GF-D8 (cell line): ENCODE measurements at places on chromosomes 16 and 17.

GRCh38 chr16:9060225-9060624, 31.2 kb upstream of the HAPSTR1 start:
- no peak for DNase-seq

DNA sequence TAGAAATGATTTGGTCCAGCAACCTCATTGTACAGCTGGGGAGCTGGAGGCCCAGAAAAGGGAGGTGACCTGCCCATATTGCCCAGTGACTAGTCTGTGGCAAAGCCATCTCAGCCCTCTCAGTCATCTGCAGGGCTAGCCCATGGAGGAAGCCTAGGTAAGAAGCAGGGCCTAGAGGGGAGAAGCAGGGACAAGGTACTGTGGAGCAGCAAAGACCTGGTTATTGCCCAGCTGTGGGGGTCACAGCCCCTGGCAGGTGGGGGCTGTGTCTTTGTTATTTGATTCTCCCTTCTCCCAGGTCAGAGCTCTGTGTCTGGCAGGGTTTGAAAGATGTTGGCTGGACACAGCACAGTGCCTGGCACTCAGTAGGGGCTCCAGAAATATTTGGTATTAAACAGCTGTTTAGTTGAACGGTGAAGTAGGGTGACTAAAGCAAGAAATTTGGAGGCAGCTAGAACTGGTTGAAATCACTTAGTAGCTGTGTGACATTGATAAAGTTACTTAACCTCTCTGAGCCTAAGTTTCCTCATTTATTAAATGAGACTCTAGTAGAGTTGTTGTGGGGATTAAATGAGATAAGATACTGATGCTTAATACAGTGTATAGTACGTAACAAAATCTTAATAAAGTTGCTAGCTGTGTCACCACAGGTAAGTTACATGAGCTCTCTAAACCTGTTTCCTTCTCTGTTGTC, 17.3 kb downstream of the CCR7 start:
- DNase-seq: no peak

DNA sequence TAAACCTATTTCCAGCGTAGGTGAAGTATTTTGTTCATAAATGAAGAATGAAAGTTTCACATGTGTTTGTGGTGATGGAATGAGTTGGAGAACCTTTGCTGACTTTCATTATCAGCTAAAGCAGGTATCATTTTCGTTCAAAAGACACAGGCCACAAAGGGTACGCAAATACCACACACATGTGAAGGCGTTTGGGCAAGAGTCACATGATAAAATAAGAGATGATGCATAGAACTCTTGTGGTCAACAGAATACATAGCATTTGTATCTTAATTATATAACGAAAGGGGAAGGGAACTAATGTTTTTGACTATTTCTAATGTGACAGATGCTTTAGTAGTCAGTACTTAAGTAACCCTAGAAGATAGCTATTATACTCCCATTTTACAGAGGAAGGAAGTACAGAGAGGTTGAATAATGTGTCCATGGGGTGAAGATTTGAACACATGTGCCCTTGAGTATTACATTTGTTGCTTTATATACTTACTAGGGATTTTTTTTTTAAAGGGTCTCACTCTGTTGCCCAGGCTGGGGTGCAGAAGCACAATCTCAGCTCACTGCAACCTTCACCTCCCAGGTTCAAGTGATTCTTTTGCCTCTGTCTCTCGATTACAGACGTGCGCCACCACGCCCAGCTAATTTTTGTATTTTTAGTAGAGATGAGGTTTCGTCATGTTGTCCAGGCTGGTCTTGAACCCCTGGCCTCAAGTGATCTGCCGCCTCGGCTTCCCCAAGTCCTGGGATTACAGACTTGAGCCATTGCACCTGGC, 4.8 kb downstream of the RPA1 start:
- no peak for DNase-seq

GRCh38 chr16:81639931-81640680, 139.0 kb upstream of the PLCG2 start:
- DNase-seq: no peak

GRCh38 chr17:70205401-70205800, 36.1 kb downstream of the KCNJ2 start:
- DNase-seq: no peak

DNA sequence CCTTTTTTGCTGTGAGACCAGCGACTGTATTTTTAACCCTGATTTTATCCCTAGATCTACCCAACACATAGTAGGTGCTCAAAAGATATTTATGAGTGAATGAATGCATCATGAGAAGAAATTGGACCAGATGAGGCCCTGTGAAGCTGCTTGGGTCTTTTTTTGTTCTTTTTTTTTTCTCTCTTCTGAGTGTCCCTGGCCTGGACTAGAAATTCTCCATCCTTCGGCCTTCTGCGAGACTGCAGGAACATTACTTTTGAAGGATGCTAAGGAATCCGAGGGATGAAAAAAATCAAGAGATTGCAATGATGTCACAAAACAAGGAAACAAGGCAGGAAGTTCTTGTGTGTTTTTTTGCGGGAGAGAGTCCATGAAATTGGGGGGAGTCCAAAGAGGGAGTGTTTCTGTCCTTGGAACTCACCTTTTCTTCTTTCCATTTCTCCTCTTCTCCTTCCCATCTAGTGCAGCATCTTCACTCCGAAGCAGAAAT, 560 bp upstream of the RUSF1 start:
- no peak for DNase-seq

GRCh38 chr17:37789771-37790541, 45.1 kb upstream of the HNF1B start:
- no peak for DNase-seq

DNA sequence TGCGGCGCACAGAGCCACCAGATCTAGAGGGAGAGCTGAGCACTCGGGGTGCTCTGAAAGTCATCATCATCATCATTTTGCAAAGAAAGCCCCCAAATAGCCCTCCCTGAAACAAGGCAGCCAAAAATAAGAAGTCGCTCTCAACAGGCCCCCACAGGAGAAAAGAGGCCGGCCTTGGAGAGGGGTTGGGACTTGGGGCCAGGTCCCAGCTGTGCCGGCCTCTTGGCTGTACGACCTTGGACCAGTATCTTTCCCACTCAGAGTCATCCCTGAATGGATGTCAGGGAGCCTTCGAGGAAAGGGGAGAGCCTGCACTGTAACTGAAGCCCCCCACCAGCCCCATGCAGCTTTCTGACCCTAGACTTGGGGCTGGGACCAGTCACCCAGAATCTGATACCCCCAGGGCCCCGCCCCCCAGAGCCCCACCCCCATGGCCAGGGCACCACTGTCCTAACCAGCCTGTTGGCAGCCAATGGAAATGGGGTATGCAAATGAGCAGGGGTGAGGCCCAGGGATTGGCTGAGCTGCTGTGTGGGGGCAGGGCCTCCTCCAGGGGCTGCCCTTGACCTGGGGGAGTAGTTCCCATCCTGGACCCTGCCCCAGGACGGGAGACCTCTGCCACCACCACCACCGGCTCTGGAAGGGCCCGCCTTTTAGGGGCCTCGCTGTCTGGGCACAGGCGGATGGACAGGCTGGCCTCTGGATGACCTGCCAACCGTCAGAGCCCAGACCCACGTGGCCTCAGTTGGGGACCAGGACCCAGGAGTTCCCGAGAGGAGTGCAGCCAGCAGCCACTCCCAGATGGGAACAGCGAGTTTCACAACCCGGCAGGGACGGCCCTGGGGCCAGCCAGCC, 15.4 kb downstream of the ZFPM1 start:
- DNase-seq: no peak

- DNase-seq: no peak
Observed at GRCh38 chr16:12095275-12096156, 119.0 kb downstream of the SNX29 start.

- DNase-seq: no peak
Observed at GRCh38 chr16:58062821-58063220, 37.3 kb downstream of the MMP15 start.

- DNase-seq: no peak
Observed at GRCh38 chr16:72560617-72561016, 388.7 kb upstream of the PMFBP1 start.

DNA sequence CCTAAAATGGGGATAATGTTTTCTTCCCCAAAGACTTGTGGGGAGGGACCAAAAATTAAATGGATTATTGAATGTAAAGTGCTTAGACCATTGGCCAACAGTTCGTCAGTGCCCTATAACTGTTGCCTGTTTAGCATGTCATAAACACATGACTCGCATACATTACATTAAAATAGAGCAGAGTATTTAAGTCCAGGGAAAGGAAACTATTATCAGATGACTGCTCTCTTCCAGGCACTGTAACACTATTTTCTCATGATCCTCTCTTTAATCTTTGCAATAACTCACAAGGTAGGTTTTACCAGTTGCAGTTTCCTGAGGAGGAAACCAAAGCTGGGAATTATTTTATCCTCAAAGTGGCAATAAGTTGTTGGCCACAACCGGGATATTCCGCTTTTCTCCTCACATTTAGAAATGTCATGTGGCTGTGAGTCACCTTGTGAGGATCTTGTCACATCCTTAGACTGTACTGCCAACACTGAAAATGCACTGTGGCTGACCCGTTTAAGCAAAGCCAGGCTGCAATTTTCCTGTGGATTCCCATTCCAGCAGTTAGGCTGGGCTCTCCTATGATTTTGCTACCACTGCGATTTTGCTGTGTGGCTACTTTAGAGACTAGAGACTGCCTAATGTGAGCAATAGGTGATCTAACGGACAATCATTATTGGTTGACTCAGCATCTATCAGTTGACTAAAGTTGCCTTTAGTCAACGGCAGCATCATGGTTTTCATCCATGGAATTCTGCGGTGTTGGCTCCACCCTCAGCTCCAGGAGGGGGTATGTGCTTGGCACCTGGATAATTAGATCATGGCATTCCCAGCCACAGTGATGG, 58.3 kb upstream of the DHX40 start:
- DNase-seq: no peak

DNA sequence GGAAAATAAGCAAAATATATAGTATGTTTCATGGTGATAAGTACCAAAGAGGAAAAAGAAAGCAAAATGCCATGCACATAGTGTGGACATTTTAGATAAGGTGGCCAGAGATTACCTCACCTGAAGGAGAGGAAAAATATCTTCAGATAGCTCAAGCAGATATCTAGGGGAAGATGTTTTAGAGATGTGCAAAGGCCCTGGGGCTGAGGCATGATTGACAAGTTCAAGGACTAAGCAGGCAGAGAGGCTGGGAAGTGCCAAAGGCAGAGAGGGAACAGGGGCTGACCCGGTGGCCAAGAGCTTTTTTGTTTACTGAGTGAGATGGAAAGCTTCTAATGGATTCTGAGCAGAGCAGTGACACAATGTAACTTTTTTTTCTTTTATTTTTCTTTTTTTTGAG, 4.4 kb upstream of the MT4 start:
- DNase-seq: no peak

- DNase-seq: no peak
Observed at GRCh38 chr17:16910341-16910740, 61.6 kb downstream of the TNFRSF13B start.
